ENCODE measurements at places on chromosomes 7 and 10.

- peak; percentile 20 for DNase-seq
Observed at GRCh38 chr7:69367780-69368179, 230.5 kb upstream of the AUTS2 start.

- DNase-seq, result no peak
Observed at GRCh38 chr10:71911296-71911953, 52.8 kb upstream of the CHST3 start.

DNA sequence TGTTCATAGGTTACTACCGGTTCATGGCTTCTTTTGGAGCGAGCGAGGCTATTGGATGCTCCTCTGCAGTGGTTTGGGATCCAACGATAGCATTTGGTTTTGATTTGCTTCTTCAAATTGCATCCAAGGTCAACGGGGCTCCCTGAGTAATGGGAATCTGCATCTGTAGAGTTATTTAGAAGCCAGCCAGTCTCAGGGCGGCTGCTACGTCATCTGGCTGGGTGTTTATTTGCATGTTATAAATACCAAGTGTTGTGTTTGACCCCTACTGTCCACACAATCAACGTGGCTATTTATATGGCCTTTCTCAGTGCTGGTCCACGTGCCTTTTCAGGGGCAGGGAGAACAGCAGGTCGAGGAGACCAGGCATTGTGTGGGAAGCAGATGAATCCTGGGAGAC lies 137.7 kb downstream of the PRPF18 start:
- DNase-seq, result no peak

GRCh38 chr7:133290041-133290440 lies 37.2 kb downstream of the EXOC4 start:
- DNase-seq, result no peak

Data from SW480 (cell line).